Vagina (tissue), 2 donors: ENCODE measurements at places on chromosomes 13 and 19.

GRCh38 chr13:98879957-98880356 lies 97.9 kb downstream of the DOCK9 start:
- DNase-seq = no peak

DNA sequence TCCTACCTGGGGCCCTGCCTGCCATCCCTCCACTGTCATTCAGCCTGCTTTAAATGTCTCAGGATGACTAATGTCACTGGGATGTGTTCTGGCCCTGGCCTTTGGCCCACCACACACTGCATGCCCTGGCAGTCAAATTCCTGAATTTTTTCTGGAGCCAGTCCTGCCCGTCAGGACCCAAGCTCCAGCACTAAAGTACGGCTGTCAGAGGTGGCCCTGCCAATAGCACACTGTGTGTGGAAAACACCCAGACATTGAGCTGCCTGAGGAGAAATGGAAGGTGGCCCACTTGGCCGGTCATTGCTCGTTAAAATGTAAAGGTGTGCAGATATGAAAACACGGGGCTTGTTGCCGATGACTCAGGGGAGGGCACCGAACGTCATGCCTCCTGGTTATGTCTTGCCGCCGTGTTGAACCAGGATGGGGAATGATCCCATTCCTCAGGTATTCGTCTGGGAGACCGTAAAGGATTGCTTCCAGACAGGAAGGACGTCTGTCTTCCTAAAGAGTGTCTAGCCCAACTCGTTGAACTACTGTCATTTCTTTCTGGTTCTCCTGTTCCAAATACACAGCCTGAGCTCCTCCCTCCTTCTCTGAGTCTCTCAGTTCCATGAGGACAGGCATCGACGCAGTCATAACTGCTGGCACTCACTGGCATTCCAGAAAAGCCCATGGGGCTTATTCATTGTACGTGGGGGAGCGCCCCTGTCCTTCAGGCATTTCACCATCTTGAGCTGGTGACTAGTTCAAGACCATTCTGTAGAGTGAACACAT lies 40.6 kb downstream of the COL4A2 start:
- no peak for DNase-seq

DNA sequence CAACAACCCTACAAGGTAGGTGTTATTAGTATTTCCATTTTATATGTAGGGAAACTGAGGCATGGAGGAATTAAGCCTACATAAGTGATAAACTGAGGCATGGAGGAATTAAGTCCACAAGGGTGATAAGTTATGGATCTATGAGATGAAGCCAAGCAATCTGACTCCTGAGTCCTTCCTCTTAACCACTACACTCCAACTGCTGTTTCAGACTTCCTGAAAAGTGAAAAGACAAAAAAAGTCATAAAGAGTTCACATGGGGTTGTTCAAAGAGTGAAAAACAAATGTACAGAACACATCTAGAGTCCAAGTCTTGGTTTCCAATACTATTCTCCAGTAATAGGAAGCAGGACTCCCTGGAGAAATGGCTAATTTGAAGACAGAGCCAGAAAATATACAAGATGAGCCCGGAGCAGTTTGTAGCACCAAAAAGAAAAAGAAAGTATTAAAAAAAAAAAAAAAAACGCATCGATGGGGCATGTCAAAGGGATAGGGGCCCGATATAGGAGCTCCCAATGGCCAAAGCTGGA lies 12.1 kb downstream of the CRYL1 start:
- DNase-seq = no peak

- DNase-seq = no peak
Observed at GRCh38 chr19:33948651-33949335, 152.1 kb downstream of the KCTD15 start.

GRCh38 chr13:109361562-109362289 lies 424.7 kb downstream of the IRS2 start:
- DNase-seq = no peak

DNA sequence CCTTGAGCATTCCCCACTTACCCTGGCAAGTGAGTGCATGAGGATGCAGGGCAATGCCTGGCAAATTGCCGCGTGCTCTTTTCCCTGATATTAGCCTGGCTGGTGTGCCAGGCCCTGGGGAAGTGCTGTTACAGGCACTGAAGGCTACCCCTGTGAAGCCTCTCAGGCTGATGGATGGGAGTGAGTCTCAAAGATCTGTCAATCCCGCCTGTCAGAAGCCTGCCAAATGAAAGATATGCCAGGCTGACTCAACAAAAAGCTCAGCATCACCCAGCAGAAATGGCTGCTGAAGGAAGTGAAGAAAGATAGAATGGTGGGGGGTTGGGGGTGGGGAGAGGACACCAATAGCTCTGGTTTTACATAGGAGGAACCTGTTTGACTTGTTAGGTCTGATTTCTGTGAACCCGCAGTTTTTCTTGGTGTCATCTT lies 112.1 kb downstream of the LACC1 start:
- no peak for DNase-seq

DNA sequence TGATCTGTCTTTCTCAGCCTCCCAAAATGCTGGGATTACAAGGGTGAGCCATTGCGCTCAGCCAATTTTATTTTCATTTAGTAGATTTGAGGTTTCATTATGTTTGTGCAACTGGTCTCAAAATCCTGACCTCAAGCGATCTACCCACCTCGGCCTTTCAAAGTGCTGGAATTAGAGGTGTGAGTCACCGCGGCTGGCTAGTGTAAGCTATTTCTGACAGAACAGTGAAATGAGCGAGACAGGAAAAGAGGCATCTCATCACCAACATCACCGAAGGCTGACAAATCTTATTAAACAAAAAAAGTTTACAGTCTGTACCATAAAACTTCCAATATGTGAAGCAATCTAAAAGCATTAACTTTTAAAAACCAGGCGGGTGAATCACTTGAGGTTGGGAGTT lies 12.2 kb upstream of the ZNF888 start:
- no peak for DNase-seq

- no peak for DNase-seq
Observed at GRCh38 chr19:42172261-42172660, 40.0 kb upstream of the POU2F2 start.

- no peak for DNase-seq
Observed at GRCh38 chr13:24854311-24854710, 90.3 kb downstream of the RNF17 start.
